ENCODE measurements at places on chromosomes 6 and 20.
A peak's percentile ranks its signal among the peaks of the same experiment; 100 is the strongest.

DNA sequence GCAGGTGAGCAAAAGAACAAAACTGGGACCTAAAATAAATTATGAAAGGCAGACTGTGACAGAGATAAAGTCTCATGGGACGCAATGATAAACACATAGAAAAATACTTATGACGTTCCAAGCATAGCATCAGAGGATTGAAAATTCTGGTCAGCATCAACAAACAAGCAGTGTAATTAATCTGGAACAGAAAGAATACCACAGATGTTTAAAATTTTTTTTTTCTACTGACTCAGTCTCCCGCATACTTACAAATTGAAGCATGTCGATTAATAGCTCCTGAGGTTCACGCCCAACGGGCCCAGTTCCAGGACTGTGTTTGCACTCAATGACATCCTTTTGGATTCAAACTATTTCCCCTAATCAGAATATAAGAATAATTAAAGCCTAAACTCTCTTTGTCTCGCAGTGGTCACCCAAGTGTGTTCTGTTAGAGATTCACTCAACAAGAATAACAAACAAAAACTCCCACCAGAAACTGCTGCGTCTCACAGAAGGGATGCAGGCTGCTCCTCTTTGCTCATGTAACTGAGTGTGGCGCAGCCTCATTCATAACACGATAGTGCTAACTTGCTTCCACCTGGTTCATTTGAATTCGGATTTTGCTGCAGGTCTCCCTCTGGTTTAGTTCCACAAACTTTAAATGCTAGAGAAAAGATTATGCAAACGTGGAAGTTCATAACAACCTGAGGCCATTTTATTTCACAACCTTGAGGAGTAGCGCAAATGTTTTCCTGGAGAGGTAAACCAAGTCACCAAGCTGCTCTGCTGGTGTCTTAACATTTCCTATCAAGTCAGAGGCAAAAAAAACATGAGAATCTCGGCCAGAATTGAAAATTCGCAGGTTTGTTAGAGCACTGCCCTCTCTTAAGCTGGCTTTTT, 69.0 kb upstream of the CITED2 start:
- no peak for DNase-seq

- DNase-seq, result no peak
Measured at GRCh38 chr20:914727-915498, 1.2 kb downstream of the ANGPT4 start.

DNA sequence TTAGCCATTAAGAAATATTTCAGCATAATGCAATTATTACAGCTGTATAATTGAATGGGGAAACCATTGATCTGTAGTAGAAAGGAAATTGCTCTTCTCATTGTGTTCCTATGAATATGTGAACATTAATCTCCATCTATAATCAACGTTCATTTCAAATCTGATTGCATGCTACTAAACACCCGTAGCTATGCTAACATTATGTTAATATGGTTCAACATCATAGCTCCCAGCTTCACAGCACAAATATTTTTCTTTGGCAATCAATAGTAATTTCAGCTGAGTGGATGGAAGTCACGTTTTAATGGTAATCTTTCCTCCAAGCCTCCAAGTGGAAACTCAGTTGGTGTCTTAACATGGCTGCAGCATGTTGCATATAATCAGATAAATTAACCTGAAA, 454.4 kb downstream of the MAFB start:
- DNase-seq, result no peak

DNA sequence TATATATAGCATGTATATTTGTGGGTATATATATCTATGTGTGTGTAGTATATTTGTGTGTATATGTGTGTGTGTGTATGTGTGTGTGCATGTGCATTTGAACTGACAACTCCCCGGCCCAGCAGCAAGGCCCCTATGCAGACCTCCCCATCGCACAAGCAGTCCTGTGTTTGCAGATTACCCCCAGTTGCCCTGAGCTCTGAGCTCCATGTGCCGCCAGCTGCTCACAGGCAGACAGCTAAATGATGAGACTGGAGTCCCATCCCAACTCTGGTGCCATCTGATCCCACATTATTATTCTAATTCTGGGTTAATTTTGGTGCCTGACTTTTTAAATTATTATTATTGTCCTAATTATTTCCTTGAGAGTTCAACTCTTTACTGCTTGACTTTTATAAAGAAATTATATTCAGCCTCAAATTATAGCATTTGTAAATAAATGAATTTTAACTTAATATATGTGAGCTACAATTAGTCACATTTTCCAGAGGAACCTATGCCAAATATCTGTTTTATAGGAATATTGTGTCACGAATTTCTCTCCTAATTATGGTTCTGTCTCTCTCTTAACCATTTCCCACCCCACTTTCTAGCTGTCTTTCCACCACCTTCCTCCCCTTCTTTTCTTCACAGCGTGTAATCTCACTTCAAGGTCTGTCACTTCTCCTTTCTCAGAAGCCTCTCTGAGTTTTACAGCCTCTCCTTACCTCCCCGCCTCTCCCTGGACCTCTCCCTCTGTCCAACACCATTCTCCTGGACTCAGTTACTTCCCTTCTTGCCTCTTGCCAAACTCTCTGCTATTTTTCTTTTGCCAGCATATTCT, 90.6 kb upstream of the SYNDIG1 start:
- DNase-seq, result no peak

DNA sequence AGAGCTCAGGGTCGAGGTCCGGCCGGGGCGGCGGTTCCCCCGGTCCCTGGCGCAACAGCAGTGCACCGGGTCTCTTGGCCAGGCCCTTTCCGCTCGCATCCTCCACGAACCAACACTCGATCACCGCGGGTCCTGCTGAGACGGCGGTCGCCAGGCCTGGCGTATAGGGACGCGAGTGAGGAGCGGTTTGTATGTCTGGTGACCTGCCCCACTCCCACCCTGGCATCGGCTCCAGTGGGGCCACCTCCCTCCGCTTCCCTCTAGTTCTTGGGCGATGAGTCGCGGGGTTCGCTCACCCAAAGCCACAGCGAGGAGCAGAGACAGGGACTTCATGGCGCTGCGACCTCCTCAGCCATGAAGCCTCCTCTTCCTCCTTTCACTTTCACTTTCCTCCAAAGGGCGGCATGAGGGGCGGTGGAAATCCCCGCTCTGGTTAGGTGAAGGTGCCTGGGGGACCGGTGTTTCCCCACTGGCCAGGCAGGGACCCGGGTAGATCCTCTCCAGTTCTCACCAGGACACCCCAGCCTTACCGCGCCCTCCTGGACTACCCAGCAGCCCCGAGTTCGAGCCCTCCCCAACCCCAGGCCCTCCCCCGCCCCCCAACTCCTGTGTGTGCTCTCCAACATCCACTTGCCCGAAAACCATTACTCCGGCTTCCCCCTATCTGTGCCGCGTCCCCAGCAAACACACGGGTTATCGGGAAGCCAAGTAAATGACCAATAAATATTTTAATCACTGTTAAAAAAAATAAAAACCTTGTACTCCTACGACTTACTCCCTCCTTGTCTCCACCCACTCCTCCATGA, at the start of gene TAPBP:
Gene TAPBP (minus strand): TSS at position 370 of the 806 bp plus-strand sequence. CDS start 37 bp downstream, at position 333.
- peak; percentile 81 for DNase-seq

DNA sequence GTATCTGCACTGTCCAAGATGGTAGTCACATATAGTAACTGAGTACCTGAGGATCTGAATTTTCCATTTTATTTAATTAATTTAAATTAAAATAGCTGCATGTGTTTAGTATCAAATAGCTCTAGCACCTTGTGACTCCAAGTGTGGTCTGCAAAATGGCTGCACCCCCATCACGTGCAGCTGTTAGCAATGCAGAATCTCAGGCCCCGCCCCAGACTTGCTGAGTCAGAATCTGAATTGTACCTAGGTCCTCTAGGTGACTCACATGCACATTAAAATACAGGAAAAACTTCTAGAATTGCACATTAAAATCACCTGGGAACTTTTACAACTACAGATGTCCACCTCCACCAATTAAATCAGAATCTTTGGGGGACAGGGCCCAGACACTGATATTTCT, 19.2 kb upstream of the FAM83C start:
- peak; percentile 65 for DNase-seq

DNA sequence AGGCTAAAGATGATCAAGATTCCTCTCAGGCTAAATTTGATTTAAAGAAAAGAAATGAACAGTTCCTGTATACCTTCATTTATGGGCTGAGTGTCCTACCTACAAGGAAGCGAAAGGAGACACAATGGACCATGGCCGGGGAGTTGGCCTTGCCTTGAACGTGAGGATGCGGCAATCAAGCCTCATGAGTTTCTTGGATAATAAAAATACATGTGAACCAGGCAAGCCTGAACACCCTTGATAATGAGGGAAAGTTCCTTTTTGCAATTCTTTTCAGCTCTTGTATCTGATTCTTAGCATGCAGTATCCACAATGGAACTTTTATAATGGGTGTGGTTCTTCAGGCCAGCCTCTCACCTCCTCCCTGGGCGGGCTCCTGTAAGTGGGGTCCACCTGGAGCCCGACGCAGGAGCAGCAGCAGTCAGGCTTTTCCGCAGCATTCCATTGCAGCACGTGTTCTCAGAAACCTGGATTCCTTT, 83.8 kb downstream of the RNASET2 start:
- DNase-seq, result no peak

GRCh38 chr6:141133836-141134235, 998.9 kb upstream of the GJE1 start:
- no peak for DNase-seq

Data from activated T-cell treated with anti-CD3 and anti-CD28 coated beads for 24 hours (primary cell).